ENCODE measurements at places on chromosomes 4 and X.

GRCh38 chr4:25984796-25985195, 70.8 kb downstream of the SMIM20 start:
- no peak for DNase-seq

DNA sequence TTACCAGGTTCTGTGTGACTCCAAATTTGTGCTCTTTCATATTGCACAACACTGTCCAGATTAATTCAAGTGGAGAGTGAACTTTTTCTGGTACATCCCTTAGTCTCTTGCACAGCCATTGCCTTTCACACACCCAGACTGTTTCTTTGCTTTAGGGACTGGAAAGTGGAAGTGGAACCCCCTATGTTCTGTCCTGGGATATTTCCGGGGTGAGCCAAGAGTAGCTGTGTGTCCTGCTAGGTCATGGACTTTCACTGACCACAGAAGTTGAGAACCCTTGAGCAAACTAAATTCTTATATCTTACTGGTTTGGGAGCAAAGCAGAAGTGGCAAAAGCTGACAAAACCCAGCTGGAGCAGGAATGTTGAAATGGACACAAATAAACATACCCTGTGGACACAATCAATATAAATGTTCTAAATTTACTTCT, 10.3 kb upstream of the VSIG4 start:
- DNase-seq = no peak

GRCh38 chrX:153667281-153667955, 6.2 kb downstream of the PNCK start:
- DNase-seq = no peak

- DNase-seq = no peak
These were observed 645.4 kb downstream of the BCOR start for GRCh38 chrX:39452401-39452800.

DNA sequence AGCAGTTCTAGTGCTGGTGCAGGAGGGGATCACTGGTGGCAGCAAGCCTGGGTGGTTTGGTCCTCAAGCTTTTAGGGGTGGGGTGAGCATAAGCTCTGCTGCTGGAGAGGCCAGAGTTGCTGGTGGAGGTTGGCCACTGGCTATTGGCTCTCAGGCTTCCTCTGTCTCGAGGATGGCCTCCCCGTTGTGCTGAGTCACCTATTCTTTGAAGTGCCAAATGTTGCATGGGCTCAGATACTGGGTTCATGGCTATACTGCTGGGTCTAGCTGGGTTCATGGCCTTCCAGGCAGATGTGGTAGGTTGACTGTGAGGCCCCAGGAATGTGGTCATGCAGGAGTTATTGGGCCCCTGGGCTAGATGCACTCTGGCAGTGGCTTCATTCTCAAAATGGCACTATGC, 466.3 kb downstream of the NAF1 start:
- no peak for DNase-seq

DNA sequence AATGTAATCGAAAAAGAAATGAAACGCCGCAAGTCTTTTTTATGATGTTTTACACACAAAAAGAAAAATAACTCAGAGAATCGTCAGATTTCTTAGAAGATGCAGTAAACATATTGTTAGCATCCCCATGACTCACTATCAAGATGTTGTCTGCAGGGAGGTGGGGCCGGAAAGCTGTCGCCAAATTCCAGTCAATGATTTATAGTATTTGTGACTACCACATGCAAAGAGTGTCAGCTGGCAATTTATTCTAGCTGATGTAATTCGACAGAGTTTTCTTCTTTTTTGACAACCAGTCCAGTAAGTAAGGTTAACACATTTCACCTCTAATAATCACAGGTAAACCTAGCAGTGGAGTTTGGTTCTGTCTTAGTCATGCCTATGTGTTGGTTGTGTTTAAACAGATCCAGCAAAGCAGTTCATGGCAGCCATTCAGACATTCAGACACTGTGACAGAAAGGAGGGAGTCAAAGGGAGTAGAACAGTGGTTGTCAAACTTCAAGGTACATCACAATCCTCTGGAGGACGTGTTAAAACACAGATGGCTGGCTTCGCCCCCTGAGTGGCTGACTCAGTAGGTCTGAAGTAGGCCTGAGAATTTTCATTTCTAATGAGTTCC, 19.8 kb upstream of the PPP1R2C start:
- no peak for DNase-seq

DNA sequence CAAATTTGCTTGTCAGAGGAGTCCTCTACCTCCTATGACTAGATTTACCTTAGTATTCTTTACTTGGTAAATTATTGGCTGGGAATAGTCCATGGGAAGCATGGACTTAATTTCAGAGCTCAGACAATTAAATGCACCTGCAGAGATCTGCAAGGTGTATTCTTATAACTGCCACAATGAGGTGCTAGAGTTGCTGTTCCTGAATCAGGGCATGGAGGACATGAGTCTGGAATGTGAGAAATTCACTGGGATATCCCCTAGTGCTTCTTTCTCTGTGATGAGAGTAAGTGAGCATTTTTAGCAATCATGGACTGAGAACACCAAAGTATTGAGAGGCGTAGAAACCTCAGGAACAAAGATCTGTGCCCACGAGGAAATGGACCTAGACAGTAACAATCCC, 32.9 kb upstream of the GRID2 start:
- DNase-seq = no peak

Measured in forelimb muscle (tissue), 1 donor.